ENCODE measurements at places on chromosomes 12 and 14.

- no peak for DNase-seq
Observed at GRCh38 chr12:84038242-84038641, 874.4 kb downstream of the SLC6A15 start.

GRCh38 chr12:56521209-56521589 is 421 bp upstream of the RBMS2 start:
- no peak for DNase-seq

GRCh38 chr12:810671-811415 is 58.5 kb downstream of the WNK1 start:
- DNase-seq, result no peak

GRCh38 chr12:80776706-80777105 is 60.0 kb downstream of the MYF5 start:
- no peak for DNase-seq

DNA sequence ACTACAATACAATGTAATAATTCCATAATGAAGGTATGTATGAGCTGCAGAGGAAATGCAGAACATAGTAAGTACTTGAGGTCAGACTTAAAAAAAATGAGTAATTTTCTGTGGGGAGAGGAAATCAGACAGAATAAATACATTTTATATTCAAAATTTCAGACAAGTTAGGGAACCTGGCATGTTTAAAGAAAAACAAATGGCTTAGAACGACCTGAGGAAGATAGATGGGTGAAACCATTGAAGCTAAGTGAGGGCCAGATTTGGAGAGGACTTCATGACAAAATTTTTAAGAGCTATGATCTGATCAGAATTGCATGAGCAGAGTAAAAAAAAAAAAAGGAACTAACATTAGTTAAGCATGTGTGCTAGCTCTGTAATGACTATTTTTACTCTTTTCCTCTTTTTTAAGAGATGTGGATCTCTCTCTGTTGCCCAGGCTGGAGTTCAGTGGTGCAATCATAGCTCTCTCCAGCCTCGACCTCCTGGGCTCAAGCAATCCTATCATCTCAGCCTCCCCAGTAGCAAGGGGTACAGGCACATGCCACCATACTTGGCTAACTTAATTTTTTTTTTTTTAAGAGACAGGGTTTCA is 157.6 kb upstream of the PDE3A start:
- DNase-seq, result no peak

- DNase-seq, result no peak
Observed at GRCh38 chr12:19850346-19851065, 411.2 kb downstream of the AEBP2 start.

GRCh38 chr12:123270214-123271000 is 1.2 kb downstream of the CDK2AP1 start:
- no peak for DNase-seq

DNA sequence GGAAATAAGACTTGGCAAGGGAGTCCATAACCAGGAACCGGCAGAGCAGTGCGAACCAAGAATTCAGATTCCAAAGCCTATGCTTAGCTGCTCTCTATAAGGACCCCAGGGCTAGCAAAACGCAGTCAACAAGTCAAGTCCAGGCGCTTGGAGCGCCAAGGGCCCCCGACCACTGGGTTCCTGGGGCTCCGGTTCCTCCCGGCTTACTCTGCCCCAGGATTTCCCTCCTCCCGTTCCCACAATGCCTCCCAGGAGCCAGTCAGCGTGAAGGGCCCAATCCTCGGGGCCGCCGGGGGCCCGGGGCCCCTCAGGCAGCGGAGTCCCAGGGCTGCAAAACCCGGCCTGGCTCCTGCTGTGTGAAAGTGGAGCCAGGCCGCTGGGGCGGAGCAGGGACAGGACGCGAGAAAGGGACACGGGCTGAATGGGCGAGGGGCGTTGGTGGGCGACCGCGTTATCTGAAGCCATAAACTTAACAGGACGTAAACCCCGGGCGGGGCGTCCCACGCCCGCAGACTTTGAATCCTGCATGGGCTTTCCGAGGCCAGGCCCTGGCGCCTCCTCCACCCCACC is 1.5 kb downstream of the KRT8 start:
- DNase-seq, result peak; percentile 91

DNA sequence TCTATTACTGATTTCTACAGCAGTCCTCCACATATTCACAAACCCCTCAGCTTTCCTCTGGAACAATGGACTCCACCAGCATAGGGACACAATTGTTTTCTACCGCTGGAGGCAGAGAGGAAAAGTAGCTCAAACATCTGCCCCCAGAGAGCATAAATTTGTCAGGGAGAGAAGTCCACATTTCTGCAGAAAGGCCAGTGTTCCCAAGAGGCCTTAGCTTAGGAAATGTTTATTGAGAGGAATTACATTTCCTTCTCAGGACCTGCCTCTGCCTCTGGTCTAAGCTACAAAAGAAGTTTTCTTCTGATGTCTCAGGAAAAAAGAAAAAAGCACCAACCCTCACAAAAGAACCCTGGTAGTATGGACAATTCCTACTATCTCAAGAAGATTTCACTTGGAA is 217.8 kb upstream of the BMP4 start:
- DNase-seq, result no peak

GRCh38 chr14:42013559-42013958 is 406.9 kb downstream of the LRFN5 start:
- no peak for DNase-seq

- DNase-seq, result no peak
Observed at GRCh38 chr12:108985750-108986149, 35.1 kb downstream of the SVOP start.

- DNase-seq, result no peak
Observed at GRCh38 chr14:71060274-71060673, 153.0 kb downstream of the PCNX1 start.

DNA sequence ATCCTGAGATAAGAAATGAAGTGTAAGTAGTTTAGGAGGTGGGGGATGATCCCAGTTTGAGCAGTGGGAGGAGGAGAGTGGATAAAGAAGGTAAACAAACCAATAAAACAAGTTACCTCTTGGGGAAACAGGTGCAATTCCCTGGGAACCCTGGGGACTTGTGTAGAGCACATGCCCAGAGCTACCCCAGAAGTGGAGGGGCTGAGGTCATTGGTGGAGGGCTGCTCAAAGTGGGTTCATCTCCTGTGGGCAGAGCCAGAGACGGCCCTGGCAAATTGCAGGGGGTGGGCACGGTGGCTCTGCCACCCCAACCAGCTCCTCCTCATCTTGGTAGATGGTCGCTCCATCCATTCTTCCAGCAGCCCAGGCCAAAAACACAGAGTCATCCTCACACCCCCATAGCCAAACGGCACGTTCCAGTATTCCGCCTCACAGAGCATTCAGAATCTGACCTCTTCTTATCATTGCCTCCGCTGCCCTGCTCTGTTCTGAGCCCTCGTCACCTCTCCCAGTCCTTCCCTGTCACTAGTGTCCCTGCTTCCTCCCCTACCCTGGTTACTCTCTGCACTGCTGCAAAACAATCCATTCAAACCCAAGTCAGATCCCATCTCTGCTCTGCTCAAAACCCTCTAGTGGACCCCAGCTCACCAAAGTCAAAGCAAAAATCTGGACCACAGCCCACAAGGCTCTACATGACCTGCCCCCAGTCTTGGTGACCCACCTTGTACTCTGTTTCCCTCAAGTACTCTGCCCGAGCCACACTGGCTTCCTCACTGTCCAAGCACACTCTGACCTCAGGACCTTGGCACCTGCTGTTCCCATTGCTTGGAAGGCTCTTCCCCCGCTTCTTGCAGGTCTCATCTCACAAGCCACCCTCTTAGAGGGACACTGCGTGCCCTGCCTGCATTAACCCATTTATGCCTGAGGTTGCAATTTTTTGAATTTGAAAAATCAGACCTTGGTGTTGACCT is 5.5 kb downstream of the CYP46A1 start:
- no peak for DNase-seq

DNA sequence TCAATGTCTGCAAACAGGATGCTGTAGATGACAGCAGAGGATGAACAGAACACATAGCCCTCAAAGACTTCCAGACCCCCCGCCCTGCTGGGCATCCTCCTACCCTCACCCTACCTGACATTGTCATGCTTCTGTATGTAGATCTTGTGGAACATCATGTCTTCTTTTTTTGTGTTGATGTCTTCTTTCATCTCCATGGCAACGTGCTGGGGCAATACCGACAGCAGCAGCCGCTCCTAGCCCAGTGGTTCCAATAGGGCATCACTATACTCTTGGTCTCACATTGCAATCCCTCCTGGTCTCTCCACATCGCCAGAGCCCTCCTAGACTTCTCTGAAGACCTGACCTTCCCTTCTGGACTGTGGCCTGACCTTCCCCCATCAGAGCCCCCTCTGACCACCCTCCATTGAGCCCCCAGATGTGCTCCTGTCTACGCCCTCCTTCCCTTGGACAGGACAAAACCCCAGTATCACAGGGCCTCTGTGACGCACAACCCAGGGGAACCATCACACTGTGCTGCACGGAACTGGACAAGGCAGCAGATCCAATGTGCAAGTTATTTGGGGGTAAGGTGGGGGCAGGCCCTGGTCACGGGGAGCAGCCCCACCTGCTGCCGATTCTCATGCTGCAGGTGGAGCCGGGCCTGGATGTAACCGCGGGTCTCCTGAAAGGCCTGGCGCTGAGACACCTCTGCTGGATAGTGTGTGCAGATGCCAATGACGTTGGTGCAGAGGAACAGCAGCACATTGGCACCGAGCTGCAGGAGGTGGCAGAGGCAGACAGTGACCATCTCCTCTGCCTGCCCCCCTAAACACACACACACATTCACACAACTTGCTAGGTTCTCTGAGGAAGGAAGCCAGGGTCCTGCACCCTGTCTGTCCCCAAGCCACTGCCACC is 11.1 kb downstream of the ADCY6 start:
- DNase-seq, result no peak

DNA sequence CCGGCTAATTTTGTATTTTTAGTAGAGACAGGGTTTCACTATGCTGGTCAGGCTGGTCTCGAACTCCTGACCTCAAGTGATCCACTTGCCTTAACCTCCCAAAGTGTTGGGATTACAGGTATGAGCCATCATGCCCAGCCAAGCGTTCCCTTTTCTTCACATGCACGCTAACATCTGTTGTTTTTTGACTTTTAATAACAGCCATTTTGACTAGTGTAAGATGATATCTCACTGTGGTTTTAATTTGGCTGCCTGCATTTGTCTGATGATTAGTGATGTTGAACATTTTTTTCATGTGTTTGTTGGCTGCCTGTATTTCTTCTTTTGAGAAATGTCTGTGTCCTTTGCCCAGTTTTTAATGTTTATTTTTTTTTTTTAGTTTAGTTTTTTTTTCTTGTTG is 10.2 kb upstream of the YARS2 start:
- DNase-seq, result no peak

- DNase-seq, result no peak
Observed at GRCh38 chr14:48937541-48938195, 648.5 kb downstream of the RPS29 start.

- DNase-seq, result no peak
Observed at GRCh38 chr14:34368115-34368970, 93.7 kb downstream of the SPTSSA start.

DNA sequence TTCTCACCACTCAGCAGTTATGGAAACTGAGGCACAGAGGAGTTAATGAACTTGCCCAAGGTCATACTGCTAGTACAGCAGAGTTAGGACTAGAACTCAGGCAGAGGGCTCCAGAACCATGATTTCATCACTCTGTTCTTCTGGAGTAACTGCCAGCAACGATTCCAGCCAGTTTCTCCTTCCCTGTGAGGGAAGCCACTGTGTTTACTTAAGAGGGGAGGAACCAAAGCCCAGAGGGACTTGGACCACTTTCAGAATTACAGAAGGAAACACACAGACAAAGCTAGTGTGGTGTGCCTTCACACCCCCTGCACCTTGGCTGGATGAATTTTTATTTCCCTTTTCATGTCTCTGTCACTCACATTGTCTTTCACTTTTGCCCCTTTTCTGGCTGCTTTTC is 398.2 kb downstream of the DPF3 start:
- DNase-seq, result no peak

GRCh38 chr12:69008520-69008919 is 75.5 kb upstream of the CPM start:
- no peak for DNase-seq

- no peak for DNase-seq
Observed at GRCh38 chr12:49283541-49284429, 11.2 kb upstream of the PRPH start.

DNA sequence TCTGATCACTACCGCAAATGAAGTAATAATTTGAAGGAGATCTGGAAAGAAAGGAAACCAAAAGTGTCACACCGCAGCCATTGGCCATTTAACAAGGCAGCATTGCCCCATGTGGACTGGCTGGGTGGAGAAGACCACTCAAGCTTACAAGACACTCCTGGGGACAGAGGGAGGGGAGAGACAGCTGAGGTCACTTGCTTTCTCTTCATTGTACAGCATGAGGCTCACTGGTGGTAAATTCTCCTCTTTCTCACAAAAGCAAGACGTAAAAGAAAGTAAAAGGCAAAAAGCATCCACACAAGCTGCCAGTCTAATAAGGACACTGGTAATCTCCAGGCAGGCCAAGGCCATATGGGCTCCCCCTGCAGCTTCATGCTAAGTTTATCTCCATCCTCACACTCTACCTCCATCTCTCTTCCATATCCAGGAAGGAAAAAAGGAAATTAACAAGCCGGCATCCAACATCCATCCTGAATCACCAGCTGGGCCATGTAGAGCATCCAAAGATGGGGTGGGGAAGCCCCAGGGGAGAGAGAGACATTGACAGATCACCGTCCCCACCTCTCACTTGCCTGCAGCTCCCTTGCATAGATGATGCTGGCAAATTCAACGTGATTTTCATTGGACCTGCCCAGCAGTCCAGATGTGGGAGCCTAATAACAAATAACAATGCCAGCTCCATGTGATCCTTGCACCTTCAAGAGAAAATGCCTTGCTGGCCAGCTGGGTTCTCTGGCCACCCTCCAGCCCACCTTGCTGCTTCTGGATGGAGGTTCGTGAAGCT is 100.6 kb downstream of the DPF3 start:
- DNase-seq, result no peak

Data from renal pelvis (tissue), 12 donors.